ENCODE measurements at places on chromosomes 3 and 15. TPM values are rescaled to one million over a fixed set of nuclear protein-coding genes. Genes with fewer than 3 reads are reported as not detected.

GRCh38 chr3:130997289-130997688, 29.3 kb downstream of the ASTE1 start:
- no peak for DNase-seq

GRCh38 chr15:89377842-89378295, 43.2 kb upstream of the POLG start:
- DNase-seq: no peak

DNA sequence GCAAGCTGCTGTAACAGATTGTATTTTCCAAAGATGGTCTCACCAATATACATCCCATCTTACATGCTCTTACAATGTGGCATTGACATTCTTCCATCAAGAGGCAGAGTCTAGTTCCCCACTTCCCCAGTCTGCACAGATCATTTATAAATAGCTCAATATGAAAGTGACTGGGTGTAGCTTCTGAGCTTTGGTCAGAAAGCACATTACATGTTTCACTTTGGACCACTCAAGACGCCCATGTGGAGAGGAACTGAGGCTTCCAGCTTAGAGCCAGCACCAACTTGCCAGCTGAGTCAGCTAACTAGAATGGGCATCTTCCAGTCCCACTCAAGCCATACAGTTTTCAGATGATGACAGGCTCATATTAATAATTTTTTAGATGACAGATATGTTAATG, 45.5 kb downstream of the GREM1 start:
- DNase-seq: no peak

DNA sequence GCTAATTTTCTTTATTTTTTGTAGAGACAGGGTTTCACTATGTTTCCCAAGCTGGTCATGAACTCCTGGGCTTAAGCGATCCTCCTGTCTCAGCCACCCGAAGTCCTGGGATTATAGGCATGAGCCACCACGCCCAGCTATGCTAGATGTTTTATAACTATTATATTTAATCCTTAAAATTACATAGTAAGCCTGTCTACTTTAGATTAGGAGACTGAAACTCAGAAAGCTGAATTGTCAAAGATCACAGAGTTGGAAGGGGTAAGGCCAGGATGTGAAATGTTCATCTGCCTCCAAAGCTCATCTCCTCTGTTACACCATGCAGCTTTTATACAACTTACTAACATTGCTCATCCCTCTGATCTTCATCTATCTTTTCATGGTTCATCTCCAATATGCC, 89.8 kb downstream of the MAP2K5 start:
- DNase-seq: no peak

Gene CLSTN2
- total RNA-seq: 0.13 TPM

GRCh38 chr15:64930019-64930652, 18.4 kb downstream of the ANKDD1A start:
- no peak for DNase-seq

- DNase-seq: no peak
Measured at GRCh38 chr3:135911110-135911509, 54.4 kb upstream of the PPP2R3A start.

- no peak for DNase-seq
Measured at GRCh38 chr3:196849180-196849741, 18.5 kb upstream of the SENP5 start.

DNA sequence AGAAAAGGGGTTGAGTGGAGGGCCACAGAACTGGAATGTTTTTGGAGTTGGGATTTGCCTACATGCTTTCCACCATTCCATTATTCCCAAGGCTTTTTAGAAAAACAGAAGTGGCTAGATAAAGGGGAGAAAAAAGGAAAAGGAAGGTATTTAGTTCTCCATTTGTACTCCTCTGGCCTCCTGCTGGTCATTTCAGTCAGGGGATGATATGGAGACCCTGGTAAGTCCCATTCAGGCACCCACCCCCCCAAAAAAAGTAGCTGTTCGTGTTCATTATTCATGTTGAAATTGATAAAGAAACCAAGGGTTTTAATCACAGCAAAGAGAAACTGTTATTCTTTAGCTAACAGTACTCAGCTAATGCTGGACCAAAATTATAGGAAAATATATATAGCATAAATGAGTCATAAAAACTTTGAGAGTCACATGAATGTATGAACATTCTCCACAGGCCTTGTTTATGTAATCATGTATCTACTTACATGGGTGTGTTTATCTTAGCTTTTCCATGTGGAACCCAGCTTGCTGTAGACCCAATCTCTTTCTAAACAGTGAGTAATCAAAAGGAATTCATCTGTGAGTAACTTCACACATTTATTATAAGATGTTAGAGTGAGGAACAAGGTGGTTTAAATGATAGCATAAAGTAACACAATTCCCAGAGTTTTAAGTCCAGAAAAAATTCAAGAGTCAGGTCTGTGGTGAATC, 167.2 kb downstream of the KCNMB2 start:
- peak; percentile 74 for DNase-seq

GRCh38 chr15:43187544-43188155, 2.4 kb downstream of the CCNDBP1 start:
- DNase-seq: peak; percentile 48

Gene PDHB
- total RNA-seq: 150 TPM

- DNase-seq: peak; percentile 30
Measured at GRCh38 chr15:98719137-98719740, 70.9 kb downstream of the IGF1R start.

Gene GP5
- 0.06 TPM for total RNA-seq

Gene EXD1
- not detected for total RNA-seq

DNA sequence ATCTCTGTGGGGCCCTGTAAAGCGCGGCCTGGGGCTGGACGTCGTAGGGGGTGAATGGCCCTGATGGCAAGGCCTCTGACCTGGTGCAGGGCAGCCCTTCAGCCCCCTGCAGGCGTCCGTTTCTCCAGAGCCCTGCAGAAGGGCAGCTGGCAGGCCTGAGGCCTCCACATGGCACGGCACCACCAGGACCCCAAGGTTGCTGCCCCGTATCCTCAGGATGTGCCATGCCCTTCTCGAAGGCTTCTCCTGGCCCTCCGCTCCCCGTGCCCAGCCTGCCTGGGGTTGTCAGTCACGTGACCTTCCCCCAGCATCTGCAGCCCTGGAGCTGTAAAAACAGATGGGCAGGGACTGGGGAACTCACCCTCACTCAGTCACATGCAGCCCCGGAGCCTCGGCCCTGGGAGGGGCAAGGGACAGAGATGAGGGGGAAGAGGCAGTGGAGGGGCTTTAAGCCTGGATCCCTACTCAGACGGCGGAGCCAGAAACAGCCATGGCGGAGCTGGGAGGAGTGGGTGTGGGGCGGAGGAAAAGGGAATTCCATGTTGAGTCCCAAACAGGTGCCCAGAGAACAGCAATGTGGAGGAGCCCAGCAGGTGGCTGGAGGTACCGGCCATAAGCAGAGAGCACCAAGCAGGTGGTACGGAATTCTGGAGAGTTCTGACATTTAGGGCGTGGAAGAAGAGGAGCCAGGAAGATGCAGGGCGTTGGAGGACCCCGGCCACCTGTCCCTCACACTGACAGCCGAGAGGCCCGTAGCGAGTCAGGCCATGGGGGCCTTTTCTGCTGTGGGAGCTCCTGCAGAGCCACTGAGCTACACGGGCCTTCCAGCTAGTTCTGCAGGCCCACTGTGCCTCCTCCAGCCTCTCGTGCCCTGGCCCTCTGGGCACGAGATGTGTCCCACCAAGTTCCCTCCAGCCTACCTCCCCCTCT, 193.1 kb downstream of the XXYLT1 start:
- DNase-seq: no peak

Gene GOLGA8T
- total RNA-seq: not detected

GRCh38 chr3:172634948-172635347, 75.9 kb downstream of the NCEH1 start:
- no peak for DNase-seq

- peak; percentile 36 for DNase-seq
Measured at GRCh38 chr3:175304404-175304803, 445.3 kb downstream of the NAALADL2 start.

GRCh38 chr3:10707400-10708215, 108.4 kb upstream of the SLC6A11 start:
- no peak for DNase-seq
